ENCODE measurements at places on chromosomes 4 and X.

DNA sequence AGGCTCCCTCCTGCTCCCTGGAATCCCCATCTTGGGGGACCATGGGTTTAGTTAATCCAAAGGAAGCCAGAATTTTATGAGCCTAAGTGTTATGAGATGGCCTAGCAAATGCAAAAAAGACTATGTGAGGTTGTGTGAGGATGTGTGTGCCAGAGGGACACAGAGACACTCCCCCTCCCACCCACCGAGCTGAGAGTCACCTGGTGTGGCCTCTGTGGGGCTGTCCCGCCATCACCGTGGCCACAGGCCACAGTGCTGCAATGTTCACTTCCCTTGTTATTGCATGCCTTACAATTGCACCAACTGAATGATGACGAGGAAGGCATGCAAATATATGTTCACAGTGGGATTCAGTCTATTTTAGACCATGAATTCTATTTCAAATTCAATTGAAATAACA lies 601 bp upstream of the FGFBP2 start:
- DNase-seq: no peak

- no peak for DNase-seq
Observed at GRCh38 chr4:126851391-126851790, 781.4 kb upstream of the INTU start.

- DNase-seq: no peak
Observed at GRCh38 chr4:141079393-141079930, 53.8 kb downstream of the RNF150 start.

DNA sequence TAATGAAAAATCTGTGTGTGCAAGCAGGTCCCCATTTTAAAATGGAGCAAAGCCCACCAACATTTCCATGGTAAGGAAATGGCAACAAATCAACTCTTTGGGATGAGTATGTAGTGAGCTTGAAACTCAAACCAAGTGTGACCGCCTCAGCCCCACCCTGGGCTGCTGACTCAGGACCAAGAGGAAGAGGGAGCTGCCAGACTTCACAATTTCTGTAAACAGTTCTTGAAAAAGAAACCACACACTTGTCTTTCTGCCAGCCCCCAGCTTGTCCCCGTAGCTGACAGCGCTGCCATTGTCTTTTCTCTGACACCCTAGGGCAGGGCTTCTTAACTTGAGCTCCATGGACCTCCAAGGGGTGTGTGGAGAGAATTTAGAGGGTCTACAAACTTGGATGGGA lies 10.3 kb downstream of the RTL5 start:
- no peak for DNase-seq

DNA sequence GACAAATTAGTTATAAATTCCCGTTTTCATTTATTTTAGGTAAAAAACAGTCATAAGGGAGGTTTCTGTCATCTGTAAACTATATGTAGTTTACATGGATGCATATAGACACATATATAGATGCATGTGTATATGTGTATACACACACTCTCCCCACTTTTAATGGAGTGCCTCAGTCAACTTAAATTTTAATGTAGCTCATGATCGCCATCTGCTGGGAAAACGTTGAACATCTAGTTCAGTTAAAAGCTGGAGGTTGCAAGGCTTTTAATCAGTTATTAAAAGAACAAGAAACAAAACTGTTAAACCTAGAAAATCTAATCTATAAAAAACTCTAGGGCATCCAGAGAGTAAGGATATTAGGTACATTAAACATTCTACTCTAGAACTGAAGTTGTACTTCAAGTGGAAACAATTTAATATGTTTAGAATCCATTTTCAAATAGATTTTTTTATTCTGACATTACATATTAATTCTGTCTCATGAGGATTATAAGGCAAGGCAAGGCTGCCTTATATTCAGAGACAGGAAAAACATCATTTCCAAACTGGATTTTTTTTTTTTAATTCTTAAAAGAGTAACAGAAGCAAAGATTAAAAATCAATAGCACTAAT lies 122.6 kb downstream of the SHISA3 start:
- DNase-seq: peak; percentile 51

GRCh38 chrX:91414713-91415112 lies 19.9 kb upstream of the PABPC5 start:
- no peak for DNase-seq

- peak; percentile 31 for DNase-seq
Observed at GRCh38 chr4:20445933-20446723, 194.4 kb downstream of the SLIT2 start.

GRCh38 chr4:75030649-75031235 lies 97.8 kb downstream of the PARM1 start:
- no peak for DNase-seq

GRCh38 chr4:182447767-182448280 lies 204.6 kb downstream of the TENM3 start:
- DNase-seq: no peak

- DNase-seq: peak; percentile 61
Observed at GRCh38 chr4:51831133-51831532, 11.8 kb upstream of the DCUN1D4 start.

DNA sequence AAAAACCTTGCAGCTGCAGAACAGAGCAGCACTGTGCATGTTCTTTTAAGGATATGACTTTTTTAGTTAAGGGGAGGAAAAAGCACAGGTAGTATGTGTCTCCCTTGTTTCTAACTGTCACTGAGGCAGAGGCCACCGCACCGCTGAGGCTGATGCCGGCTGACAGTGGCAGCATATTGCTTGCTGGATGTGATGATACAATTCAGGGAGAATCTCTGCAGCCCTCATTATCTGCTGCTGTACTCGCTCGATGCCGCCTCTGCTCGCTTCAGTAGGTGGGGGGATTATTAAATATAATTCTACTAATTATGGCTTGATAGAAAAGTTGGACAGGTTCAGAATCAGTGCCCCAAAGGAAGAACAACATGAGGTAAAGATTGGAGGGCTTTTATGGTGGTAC lies 378.8 kb upstream of the NOCT start:
- DNase-seq: no peak

GRCh38 chr4:8850830-8851188 lies 20.8 kb downstream of the HMX1 start:
- no peak for DNase-seq

DNA sequence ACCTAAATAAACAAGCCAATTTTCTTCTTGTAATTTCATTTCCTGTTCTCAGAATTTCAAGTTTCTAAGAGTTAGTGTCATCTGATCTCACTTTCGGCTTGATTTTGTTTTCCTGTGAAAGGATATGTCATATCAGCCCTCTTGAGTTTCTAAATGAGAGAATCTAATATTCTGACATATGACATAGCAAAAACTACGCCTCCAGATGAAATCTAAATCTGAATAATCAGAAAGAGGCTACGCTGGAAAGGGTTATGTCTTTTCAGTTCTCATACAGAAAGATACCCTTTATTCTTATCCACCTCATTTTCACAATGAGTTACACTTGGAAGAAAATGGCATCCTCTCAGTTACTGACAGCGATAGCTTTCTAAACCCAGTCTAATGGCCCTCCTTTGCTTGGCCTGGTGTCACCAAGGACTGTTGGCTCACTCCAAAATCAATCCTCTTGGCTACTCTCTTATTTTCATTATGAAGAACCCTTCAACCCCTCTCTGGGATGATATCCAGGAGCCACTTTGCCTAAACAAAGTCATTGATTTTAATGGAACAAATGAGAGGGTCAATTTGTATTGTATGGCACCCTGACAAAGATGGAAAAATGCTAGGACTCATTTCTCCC lies 65.6 kb downstream of the ASB9 start:
- DNase-seq: no peak

DNA sequence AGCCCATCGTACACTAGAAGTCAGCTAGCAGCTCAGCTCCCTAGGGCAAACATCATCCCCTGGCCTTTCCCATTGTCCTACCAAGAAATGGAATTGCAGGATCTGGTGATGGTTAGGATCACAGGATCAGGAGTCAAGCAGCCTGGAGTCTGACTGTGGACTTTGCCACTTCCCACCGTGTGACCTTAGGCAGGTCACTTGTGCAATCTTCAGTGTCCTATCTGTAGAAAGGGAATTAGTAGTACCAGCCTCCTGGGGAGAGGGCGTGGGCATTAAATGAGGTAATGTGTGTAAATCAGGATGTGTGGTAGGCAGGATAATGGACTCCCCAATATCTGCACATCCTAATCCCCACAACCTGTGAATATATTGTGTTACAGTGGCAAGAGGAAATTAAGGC lies 38.6 kb upstream of the APLN start:
- no peak for DNase-seq

DNA sequence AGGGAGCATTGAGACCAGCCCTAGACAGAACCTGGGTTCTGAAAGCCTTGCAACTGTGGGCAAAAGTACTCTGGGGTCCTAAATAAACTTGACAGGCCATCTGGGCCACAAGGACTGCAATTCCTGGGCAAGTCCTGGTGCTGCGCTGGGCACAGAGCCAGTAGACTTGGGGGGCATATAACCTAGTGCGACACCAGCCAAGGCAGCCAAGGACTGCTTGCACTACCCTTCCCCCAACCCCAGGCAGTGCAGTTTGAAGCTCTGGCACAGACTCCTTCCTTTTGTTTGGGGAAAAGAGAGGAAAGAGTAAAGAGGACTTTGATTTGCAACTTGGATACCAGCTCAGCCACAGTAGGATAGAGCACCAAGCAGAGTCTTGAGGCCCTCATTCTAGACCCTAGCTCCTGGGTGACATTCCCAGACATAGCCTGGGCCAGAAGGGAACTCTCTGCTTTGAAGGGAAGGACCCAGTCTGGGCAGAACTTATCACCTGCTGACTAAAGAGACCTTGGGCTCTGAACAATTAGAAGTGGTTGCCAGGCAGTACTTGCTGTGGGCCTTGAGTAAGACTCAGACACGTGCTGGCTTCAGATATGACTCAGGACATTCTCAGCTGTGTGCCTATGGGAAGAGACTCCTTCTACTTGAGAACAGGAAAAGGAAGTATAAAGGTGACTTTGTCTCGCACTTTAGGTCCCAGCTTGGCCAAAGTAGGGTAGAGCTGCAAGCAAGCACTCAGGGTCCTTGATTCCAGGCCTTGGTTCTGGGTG lies 522.8 kb downstream of the GLUD2 start:
- no peak for DNase-seq

GRCh38 chrX:72568406-72569092 lies 4.1 kb downstream of the HDAC8 start:
- no peak for DNase-seq

- DNase-seq: no peak
Observed at GRCh38 chrX:111568354-111568753, 56.9 kb downstream of the SERTM2 start.

DNA sequence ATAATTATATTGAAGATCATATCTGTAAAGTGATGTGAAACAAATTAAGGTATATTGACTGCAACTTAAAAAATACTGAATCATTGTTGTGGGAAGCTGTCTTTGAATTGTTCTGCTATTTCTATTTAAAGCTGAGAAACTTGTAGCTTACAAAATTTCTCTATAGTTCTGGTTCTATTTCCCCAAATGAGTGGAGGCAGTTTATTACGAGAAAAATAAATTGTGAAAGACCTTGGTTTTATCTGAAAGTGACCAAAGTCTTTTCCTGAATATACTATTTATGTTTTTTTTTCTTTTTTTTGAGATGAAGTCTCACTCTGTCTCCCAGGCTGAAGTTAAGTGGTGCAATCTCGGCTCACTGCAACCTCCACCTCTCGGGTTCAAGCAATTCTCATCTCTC lies 165.4 kb downstream of the SH3BGRL start:
- DNase-seq: no peak

- no peak for DNase-seq
Observed at GRCh38 chr4:177450426-177451107, 8.3 kb upstream of the AGA start.

- no peak for DNase-seq
Observed at GRCh38 chrX:111262086-111262485, 8.2 kb downstream of the CAPN6 start.

GRCh38 chrX:40164751-40165150 lies 67.0 kb upstream of the BCOR start:
- no peak for DNase-seq

- no peak for DNase-seq
Observed at GRCh38 chrX:31423609-31424189, 351.9 kb upstream of the FTHL17 start.

GRCh38 chrX:73131276-73131675 lies 52.0 kb upstream of the PABPC1L2A start:
- DNase-seq: no peak

GRCh38 chr4:175369087-175369486 lies 443.0 kb downstream of the GPM6A start:
- DNase-seq: no peak

DNA sequence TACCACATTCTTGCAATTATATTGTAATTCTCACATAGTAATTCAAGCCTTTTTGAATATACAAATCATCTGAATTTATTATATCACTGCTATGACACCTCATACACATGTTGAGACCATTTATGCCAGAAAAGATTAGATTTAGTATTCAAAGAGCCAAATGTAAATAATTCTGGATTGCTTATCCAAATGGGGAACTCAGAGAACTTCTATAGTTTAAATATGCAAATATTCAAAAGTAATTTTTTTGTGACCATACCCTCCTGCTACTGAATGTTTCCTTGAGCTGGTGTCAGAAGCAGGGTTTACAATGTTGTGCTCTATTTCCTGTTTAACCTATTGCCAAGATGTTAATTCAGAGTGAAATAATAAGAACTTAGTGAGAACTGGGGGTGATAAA lies 372.2 kb downstream of the TRIML1 start:
- no peak for DNase-seq

- DNase-seq: no peak
Observed at GRCh38 chr4:176358083-176358469, 38.3 kb downstream of the SPCS3 start.

DNA sequence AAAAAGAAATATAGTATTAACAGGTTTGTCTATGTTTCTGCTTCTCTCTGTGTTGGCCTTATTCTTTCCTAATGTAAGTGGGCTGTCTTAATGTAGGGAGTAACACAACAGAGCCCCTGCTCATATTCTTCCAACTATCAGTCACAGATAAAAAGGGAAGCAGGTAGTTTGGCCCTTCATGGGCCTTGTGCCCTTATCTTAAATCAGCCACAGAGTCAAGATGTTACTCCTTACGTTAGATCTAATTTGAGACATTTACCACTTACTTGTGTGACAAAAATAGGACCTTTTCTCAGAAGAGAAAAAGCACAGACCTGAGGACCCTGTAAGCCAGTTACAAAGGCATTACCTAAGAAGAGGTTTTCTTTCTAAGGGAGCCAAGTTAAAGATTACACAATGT lies 589.0 kb downstream of the GRXCR1 start:
- no peak for DNase-seq

GRCh38 chr4:11605597-11605996 lies 176.9 kb upstream of the HS3ST1 start:
- DNase-seq: no peak

- no peak for DNase-seq
Observed at GRCh38 chr4:36737691-36738090, 456.3 kb downstream of the DTHD1 start.

DNA sequence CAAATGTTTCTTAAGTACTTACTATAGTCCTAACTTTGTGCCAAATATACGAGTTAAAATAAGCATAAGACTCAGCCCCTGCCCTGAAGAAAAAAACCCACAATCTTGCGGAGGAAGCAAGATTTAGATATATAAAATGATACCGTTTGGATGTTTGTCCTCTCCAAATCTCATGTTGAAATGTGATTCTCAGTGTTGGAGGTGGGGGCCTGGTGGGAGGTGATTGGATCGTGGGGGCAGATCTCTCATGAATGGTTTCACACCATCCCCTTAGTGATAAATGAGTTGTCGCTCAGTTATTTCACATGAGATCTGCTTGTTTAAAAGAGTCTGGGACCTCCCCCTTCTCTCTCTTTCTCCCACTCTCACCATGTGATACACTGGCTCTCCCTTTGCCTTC lies 28.7 kb downstream of the EFHC2 start:
- no peak for DNase-seq

GRCh38 chr4:99411041-99411440 lies 24.1 kb downstream of the ADH7 start:
- no peak for DNase-seq
